Amniotic epithelial cell (primary cell): ENCODE measurements at places on chromosomes 11 and 22.

DNA sequence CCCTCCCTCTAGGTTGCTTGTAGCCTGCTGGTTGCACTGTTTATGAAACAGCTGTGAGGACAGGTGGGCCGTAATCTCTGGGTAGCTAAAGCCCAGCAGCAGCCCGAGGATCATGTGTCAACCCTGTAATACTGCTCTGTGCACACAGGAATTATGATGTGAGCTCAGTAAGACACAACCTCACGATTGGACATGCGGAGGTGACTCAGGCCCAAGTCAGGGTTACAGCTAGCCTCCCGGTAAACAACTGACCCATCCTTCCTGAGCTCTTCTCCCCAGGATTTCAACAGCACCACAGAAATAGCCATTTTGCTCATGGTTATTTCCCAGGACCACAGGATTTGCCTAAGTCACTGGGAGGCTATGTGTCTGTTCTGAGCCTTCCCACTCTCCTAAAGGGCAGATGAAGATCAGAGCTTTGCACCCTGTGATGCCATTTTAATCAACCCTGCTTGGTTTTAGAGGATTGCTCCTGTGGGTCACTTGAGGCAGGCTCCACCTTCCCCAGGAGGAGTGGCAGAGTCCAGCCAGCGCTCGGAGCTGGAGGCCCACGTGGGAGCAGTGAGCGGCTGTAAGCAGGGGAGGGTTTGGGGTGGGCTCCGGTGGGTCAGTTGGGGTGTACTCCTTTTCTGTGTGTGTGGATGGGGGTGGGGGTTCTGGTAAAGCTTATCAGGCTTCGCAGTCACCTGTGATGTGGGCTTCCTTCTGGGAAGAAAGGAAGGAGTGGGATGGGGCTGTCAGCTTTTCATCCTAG, at the start of gene AMPD3:
AMPD3 (plus strand) TSS at position 387 of the 754 bp plus-strand sequence. CDS start 6,256 bp downstream, outside the sequence.
- DNase-seq: peak; percentile 99

DNA sequence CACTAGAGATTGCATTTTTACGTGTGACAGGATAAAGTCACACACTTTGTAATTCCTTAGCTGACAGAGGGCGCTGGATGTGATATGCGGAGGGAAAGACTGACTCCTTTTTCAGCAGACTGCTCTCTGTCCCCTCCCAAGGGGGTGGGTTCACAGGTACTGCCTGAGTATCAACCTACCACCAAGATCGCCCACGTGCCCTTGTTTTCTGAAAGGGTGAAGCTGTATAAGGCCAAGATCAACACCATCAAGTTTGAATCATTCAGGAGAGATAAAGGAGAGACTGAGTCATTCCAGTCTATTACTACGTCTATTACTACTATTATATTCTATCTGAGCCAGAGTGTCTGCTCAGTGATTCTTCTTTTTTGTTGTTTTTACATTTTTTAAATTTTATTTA, 30.7 kb downstream of the BUD13 start:
- DNase-seq: peak; percentile 69

DNA sequence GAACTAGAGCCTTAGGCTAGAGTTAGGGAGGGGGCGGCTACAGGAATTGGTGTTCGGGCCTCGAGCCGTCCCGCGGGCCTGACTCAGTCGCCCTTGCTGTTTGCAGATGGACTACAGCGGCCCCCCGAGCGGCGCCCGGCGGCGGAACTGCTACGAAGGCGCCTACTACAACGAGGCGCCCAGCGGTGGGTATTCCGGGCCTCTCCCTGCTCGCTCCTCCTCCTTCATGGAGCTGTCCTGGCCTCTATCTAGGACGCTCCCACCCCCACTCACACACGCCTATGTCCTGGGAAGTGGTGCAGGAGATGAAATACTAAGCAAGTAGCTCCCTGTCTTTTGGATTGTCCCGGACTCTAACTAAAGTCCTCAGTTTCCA, 1.4 kb downstream of the MYOD1 start:
- no peak for DNase-seq

- DNase-seq: no peak
Measured at GRCh38 chr22:50302564-50302963, 4.9 kb downstream of the PLXNB2 start.

- no peak for DNase-seq
Measured at GRCh38 chr11:69490516-69490915, 9.1 kb downstream of the LINC01488 start.

DNA sequence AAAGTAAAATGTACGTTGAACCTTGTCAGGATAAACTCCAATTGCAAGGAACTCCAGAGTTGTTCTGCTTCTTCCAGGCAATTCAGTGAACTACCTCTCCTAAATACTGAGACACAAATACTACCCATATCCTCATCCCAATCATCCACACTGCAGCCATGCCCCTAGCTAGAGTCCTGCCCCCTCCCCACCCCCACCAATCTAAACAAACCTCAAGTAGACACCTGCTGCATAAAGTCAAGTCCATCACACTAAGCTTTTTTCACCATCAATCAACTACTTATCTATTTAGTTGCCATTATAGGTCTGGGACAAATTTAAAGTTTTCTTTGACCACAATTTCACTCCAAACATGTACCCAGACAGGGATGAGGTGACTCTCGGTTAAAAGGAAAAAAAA, 93.2 kb upstream of the APOA1 start:
- DNase-seq: no peak

DNA sequence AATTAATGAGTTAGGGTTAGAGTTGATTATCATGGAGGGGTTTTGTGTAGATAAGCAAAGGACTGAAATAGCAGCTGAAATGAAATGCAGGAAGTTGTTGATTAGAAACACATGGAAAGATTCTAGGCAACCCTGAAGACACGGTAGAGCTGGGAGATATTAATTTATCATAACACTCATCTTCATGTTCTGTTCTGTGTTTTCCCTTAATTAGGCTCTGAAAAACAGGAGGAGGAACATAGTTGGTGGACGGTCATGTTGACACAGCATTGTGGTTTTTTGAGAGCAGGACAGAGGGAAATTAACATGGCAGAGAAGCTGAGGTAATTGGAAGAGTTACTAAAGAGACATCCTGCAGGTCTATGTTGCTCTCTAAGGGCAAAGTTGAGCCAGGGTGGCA, 138.8 kb upstream of the UBASH3B start:
- no peak for DNase-seq

- no peak for DNase-seq
Measured at GRCh38 chr11:128872594-128872993, 5.5 kb upstream of the KCNJ1 start.

DNA sequence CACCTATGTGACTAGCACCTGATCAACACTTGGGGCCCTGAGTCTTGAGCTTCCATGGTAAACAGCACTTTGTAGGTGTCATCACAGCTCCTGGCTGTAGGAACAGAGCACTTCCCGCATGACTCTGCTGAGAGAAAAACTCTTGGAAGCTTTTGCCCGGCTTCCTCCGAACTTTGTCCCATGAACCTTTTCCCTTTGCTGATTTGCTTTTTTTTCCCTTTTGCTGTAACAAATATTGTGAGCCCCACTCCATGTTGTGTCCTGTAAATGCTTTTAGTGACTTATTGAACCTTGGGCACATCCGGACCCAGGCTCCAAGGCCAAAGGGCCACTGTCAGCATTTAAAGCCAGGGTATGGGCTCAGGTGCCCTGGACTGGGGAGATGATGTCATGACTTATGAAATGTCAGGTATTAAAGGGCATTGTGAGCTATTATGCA, 391.1 kb downstream of the TENM4 start:
- no peak for DNase-seq

- DNase-seq: no peak
Measured at GRCh38 chr11:121095561-121095960, 5.5 kb upstream of the TECTA start.

GRCh38 chr11:61045271-61045670, 57.0 kb upstream of the CD5 start:
- DNase-seq: no peak

GRCh38 chr11:67680696-67681470, 6.5 kb upstream of the ALDH3B2 start:
- peak; percentile 8 for DNase-seq

DNA sequence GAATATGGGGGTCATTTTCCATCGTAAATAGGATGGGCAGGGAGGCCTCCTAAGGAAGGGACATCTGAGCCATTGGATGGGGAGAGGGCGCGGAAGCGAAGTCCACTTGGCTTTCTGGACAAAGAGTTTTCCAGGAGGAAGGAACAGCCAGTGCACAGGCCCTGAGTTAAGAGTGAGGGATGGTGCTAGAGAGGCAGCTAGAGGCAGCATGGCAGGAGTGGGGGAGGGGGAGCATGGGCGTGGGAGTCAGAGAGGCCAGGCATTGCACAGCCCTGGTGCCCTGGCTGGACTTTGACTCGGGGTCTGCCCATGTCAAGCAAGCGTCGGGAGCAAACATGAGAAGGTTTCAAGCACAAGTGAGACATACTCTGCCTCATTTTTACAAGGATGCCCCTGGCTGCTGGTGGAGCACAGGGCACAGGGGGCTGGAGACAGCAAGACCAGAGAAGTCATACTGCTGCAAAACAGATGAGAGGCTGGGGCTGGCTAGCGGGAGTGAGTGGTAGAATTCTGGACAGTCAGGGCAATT, 9.0 kb downstream of the GNAZ start:
- no peak for DNase-seq

DNA sequence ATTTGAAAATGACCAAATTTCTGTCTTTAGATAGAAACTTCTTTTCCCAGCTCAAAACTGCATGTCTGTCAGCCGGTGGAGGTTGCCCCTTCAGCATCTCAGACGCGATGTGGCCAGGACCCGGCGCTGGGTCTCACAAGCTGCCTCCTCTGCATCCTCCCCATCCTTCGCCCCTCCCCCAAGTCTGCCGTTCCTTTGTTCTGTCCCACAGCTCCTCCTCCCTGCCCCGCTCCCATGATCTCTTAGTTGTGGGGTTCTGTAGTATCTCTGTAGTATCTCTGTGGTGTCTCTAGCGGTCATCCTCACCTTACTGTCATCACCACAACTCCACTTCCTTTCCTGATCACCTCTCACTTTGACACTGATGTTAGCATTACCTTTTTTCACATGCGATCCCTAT, 49.9 kb downstream of the TRAF6 start:
- no peak for DNase-seq

DNA sequence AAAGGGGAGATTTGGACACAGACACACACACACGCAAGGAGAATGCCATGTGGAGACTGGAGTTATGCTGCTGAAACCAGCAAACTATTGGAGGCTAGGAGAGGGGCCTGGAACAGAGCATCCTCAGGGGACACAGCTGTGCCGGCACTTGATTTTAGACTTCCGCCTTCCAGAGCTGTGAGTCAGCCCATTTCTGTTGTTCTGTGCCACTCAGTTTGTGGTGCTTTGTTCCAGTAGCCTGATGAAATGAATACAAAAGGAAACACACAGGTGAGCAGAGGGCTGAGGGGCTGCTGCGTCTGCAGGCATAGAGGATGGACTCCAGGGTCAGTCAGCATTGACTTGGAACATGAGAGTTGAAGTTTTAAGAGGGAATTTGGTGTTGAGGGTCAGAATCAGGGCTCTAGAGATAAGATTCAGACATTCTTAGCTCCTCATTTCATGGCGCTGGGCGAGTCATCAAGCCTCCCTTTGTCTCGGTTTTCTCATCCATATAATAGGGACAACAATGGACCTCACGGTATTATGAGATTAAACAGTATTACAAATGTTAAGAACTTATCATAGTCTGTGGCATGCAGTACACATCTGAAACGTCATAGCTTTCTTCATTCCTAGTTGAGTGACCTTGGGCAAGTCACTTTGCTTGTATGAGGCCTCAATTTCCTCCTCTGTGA, 191.0 kb downstream of the MIAT start:
- no peak for DNase-seq

DNA sequence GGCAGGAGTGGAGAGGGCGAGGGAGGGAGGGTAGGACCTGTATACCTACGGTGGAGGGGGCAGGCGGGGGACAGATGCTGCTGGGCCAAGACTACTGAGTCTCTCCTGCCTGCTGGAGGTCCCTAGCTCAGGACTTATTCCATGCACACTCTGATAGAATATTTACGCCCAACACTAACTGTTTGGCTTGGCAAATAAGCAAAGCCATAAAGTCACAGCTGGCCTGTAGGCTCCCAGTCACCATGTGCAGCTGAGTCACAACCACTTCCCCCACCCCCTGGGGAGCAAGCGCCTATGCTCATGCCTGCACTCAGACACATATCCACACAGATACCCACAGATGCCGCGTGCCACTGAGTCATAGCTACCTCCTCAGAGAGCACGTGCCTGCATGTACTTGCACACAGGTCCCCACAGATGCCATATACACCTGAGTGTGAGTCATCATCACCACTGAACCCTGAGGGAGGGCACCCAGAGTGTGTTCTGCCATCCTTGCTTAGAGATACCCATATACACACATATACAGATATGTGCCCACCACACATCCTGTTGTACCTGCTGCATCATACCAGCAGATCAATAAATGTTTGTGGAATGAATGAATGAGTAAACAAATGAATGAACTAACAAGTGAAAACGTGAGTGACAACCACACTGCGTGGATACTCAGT, 95.8 kb downstream of the SWAP70 start:
- peak; percentile 92 for DNase-seq

- DNase-seq: peak; percentile 79
Measured at GRCh38 chr11:123195188-123196059, at the start of gene CLMP. CLMP (minus strand) TSS chr11:123195248; CDS start chr11:123194940, 308 bp downstream.

GRCh38 chr22:24730864-24731263, 43.7 kb downstream of the PIWIL3 start:
- peak; percentile 26 for DNase-seq

- DNase-seq: no peak
Measured at GRCh38 chr11:57668434-57668782, 494 bp downstream of the ZDHHC5 start.

- DNase-seq: no peak
Measured at GRCh38 chr11:103325686-103326069, 216.5 kb downstream of the DYNC2H1 start.

- peak; percentile 97 for DNase-seq
Measured at GRCh38 chr22:41380993-41381328, 781 bp upstream of the TEF start.
